ENCODE measurements at places on chromosomes 1 and 21.

GRCh38 chr1:17594690-17595601 lies 55.4 kb downstream of the ARHGEF10L start:
- DNase-seq: peak; percentile 47

GRCh38 chr1:237071641-237072420 lies 29.8 kb downstream of the RYR2 start:
- no peak for DNase-seq

DNA sequence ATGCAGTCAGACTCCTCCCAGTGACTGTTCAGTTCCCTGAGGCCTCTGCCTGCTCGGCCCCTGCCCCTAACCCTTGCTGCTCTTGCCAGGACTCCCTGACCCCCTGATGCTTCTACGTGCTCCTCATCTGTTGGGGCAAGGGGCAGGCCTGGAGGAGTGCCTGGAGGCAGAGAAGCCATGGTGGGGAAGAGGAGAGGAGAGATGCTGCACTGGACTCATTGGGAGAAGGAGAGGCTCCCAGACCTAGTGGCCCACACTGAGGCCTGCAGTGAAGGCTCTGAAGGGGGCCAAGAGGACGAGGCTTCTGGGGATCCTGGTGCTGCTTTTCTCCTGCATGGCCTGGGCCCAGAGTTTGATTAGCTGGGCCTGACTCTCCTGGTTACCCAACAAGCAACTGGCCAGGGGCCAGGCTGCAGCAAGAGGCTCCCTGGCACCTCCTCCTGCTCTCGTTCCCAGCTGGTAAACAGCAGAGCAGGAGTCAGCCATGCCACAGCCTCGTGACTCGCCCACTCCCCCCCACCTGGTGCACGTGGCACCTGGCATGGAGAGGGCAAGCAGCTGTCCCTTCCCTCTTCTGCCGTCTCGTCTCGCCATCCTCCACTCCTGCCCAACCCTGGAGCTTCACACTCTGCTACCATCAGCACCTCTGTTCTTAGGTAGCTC lies 847 bp upstream of the RORC start:
- DNase-seq: peak; percentile 47

- DNase-seq: peak; percentile 66
Observed at GRCh38 chr1:168893359-168893801, 164.4 kb upstream of the DPT start.

DNA sequence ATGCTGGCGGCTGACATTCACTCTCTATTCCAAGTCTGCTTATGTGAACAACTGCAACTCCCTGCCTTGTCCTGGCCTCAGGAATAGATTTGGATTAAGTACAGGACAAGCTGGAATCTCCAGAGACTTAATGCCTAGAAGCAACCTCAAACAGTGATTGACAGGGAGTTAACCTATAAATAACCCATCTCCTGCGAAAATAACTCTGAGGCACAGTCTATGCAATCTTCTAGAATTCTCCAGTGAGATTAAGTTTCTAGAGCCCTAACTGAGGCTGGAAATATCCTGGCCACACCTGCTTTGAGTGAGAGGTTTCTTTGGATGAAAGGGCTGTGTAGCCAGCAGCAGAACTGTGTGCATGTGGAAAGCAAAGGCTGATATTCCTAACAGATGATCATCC lies 25.3 kb upstream of the ATP1A1 start:
- DNase-seq: no peak

GRCh38 chr1:112370996-112371395 lies 25.0 kb upstream of the CTTNBP2NL start:
- DNase-seq: no peak

GRCh38 chr1:111505641-111506119 lies 2.2 kb upstream of the ADORA3 start:
- DNase-seq: no peak
